ENCODE measurements at places on chromosomes 6 and 20.

DNA sequence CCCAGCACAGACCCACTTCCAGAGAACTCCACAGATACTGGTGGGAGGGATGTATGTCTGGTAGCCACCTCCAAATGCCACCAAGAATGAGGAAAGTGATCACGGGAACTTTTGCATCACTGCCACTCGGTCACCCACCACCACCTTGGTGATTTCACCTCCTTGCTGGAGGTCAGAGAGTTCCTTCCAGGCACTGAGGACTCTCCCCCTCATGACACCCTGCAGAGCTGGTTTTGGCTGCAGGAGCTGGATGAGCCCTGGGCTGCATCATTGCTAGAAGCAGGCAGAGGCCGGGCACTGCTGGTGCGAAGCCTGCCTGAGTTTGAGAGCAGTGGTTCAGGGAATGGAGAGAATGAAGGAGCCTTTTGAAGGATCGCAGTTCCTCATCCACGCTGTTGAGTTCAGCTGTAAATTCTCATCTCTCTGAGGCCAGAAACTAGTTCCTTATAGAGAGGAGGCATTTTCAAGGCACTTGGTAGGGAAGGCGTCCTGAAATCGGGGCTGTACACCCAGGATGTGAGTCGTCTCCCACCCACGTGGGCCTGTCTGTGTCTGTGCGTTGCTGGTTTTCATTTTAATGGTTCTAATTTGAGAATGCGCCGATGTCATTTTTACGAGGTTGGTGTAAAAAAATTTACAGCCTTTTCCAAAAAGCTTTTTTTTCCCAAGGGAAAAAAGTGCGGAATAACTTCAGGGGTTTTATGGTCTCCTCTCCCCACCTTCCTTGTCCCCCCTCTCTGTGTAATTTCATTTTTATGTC lies 25.0 kb downstream of the FOXP4 start:
- peak overlapping the region; percentile 8 for H3K27ac ChIP-seq
- H3K4me3 ChIP-seq = no peak overlapping the region

GRCh38 chr20:63576311-63576710 lies 2.3 kb upstream of the HELZ2 start:
- H3K4me3 ChIP-seq = no peak overlapping the region
- no peaks in the 10 kb centered on the region for H3K36me3 ChIP-seq
- no peak overlapping the region for H3K27ac ChIP-seq
- DNase-seq = no peak
- H3K27me3 ChIP-seq = peaks cover 9% of the 10 kb centered on the region

GRCh38 chr6:40336940-40337760 lies 250.0 kb downstream of the LRFN2 start:
- H3K4me1 ChIP-seq = no peaks in the 10 kb centered on the region
- H3K36me3 ChIP-seq = no peaks in the 10 kb centered on the region
- H3K27me3 ChIP-seq = peaks cover 20% of the 10 kb centered on the region
- DNase-seq = no peak
- H3K27ac ChIP-seq = no peak overlapping the region

- no peaks in the 10 kb centered on the region for H3K36me3 ChIP-seq
- peaks cover 54% of the 10 kb centered on the region for H3K4me1 ChIP-seq
- DNase-seq = no peak
- peaks cover 1% of the 10 kb centered on the region for H3K27me3 ChIP-seq
- H3K27ac ChIP-seq = peak overlapping the region; percentile 21
- H3K4me3 ChIP-seq = no peak overlapping the region
These were observed 2.2 kb upstream of the RAB44 start for GRCh38 chr6:36695414-36695813.

DNA sequence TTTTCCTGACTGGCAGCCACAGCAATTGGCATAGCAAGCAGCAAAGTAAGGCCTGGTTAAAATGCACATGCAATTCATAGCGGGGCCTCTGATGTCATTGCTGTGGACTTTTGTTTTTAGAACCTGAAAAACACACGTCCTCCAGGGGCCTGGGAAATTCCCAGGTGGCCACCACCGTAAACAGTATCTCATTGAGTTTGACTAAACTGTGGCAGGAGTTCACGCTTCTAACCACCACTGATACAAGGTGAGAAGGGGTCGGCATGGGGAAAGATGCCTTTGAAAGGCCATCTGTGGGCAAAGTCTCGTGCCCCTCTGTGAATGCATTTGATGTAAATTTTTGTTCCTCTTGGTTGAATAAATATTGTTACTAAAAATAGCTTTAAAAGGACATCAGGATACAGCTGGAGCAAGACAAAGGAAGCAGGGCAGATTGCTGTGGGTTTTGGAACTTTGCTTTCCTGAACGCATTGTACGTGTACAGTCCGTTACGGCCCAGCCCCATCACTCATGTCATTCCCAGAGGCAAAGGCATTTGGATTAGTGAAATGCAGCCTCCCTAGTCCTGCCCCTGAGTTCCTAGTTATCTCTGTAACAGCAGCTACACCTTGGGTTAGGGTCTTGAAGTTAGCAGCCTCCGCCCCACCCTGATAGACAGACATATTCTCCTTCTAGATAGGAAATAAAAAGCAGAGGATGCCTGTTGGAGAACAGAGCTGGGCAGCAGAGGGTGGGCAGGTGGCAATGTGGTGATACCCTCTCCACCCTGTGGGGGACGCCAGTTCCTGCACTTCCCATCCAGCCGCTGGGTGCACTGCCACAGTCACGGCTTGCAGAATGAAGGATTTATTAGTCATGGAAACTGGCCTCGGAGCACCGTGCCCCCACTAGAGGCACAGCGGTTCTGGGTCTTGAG lies 80.3 kb downstream of the ZDHHC14 start:
- no peaks in the 10 kb centered on the region for H3K36me3 ChIP-seq
- peak overlapping the region; percentile 87 for H3K27ac ChIP-seq
- peak; percentile 73 for DNase-seq

Data from activated naive CD8-positive, alpha-beta T cell treated with anti-CD3 and anti-CD28 coated beads, Interleukin-2, amount 50 U/mL, for 24 hours (primary cell).